ENCODE measurements at places on chromosomes 11 and 22.

GRCh38 chr11:64250415-64251015 is 815 bp upstream of the PLCB3 start:
- DNase-seq = no peak

DNA sequence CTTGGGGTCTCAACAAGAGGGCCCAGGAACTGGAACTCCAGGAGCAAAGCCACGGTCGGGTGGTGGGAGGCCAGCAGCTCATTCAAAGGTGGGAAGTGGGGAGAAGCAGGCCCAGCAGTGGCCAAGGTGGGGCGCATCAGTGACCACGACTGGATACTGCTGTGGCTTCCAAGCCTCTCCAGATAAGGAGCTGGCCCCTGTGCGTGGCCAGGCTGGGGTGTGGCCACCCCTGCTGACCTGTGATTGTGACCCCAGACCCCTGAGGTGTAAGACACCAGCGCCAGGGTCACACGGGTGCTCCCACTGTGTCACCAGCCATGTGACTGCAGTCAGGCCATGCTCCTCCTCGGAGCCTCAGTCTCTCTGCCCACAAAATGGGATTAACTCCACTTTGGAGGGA is 20.3 kb downstream of the A4GALT start:
- no peak for DNase-seq

- DNase-seq = no peak
Measured at GRCh38 chr11:115291325-115291724, 212.9 kb downstream of the CADM1 start.

DNA sequence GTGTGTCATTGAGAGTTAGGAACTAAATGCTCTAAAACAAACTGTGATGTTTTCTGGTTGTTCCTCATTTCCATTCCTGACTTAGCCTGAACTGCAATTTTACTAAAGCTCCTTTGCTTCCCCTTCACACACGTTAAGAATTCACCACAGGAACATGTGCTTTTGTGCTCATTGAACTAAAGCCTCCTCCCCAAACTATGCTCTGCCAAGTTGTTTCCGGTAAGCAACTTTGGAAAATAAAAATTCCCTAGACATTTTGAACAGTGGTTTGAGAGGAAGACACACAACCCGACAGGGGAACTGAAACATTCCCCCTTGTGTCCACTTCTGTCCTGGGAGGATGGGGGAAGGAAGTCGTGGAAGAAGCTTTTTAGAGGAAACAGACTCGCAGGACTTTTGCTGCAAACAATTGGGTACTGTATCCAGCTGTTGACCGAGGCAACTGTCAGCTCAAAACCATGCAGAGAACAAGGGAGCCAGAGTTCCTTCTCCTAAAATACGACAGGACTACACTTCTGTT is 66.9 kb downstream of the GAB2 start:
- DNase-seq = no peak
